ENCODE measurements at places on chromosomes 4 and X.

DNA sequence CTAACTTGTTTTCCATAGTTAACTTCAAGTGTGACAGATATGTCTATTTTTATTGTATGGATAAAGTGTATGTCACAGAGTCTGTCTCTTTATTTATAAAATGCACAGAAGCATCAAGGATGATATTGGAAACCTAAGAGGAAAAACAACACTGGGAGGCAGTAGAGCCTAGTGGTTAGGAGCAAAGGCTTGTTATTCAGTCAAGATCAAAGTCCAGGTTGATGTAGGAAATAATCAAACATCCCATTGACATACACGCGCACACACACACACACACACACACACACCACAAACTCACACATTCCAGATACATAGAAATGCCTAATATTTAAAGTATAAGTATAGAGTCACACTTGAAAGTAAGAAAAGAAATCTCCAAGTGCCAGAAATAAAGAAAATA is 206.8 kb downstream of the CHRDL1 start:
- no peak for DNase-seq

GRCh38 chr4:160835789-160836188 is 1328.0 kb downstream of the FSTL5 start:
- DNase-seq: no peak

- DNase-seq: no peak
Observed at GRCh38 chrX:71453056-71453455, 79.8 kb upstream of the OGT start.

DNA sequence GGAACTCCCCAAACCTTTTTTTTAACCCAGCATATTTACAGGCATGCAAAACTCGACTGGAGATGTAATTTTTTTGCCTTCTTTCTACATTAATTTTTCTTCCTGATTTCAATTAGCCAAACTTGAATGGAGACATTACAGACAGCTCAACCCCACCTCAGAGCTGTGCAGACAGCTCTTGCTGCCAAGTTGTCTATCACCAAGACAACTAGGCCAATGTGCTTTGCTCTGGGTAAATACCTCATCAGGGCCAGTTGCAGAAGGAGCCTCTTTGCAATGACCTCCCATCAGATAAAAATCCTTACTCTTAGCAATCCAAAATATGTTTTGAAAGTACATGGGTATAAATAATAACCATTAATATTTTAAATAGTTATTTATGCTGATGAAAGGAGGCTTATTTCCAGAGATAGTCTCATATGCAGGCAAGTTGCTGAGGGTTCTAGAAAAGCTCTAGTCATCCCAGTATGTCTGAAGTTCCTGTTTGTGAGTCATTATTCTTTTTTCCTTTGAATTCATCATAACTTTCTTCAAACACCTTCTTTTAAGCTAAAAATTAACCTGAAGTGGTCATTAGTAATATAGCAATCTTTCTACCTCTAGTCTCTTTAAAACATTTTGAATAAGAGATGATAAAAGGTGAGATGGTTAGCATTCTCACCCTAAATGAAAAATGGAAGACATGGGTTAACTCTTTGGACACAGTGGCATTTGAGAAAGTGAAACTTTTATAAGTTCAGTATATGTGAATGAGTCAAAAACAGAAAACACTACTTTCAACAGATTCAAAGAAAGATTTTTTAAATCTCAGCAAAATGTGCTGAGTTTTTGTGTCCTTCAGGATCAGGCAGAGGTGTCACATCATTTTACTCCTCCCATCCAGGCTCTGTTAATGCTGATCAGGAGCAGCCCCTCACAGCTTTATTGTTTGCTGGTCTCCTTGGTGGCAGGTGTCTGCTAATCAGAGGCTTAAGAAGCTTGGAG is 475.5 kb upstream of the FGF16 start:
- DNase-seq: no peak

GRCh38 chrX:30881390-30881789 is 7.7 kb downstream of the TAB3 start:
- DNase-seq: no peak

DNA sequence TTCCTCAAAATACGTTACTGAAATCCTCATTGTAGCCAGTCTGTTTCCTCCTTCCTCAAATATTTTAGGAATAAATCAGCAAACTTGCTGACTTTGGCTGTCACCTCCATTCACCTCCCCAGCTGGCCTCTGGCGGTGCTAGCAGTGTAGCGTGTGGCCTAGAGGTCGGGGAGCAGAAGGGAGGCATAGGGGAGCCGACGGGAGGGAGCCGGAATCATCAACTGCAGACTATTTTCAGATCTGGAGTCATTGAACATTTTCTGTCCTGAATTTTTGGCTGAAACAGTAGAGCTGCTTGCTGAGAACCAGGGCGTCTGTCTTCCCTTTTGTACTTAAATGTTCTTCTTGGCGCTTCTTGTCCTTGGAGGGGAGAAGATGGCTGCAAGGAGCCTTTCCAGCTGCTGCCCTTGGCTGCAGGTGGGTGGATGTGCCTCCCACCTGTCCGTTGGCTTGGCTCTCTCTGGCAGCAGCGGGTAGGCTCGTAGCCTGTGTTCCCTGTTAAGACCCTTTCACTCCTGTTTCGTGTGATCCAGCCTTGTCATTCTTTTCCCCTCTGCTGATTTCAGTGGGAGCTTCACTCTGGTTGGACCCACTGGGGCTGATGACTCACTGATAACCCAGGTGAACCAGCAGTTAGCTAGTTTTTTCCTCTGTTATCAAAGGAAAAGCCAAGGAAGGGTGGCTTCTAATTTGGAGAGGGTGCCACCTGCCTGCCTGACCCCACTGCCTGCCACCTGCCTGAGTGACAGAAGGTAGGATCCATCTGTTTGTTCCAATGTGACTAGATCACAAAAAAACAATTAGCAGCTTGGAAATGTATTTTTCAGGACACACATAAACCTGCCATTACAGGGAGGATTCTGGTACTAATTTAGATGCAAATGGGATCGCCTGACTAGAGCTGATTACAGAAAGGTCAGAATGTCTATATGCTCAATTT is 135.9 kb downstream of the GATB start:
- DNase-seq: no peak
